ENCODE measurements at places on chromosomes 12 and 14.

DNA sequence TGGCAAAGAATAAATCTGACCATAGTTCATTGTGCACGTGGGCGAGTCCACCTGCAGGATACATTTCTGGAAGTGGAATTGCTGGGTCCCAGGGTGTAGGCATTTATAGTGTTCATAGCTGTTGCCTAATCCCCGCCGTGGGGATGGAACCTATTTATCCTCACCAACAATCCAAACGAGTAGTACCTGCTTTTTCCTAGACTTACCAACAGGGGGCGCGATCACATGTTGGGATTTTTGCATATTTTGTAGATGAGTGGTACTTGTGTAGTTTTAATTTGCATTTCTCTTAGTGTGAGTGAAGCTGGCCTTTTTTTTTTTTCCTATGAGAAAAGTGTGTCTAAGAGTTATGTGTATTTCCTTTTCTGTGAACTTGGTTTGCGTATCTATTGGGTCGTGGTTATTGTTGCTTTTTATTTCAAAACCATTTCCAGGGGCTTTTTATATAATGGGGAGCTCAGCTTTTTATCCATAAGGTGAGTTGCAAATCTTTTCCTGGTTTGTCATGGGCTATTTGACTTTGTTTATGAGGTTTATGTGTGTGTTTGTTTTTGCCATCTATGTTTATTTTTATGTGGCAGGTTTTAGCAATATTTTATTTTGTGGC lies 67.2 kb downstream of the CCDC92 start:
- DNase-seq = peak; percentile 63

DNA sequence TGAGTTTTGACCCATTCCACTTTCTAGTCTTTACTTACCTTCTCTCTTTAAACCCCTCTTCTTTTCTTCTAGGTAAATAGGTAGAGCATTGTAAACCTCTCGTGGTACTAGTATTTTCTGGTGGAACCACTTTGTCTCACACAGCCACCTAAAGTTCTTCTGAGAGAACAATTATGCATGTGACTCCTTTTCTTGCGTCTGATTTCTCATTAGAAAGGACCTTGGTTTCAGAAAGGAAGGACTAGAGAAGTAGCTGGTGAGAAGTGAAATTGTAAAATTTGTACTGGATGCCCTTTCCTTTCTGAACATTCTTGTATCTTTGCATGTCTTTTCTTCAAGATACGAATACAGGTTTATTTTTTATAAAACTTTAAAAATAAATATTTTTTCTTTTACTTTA lies 99.0 kb downstream of the NUBPL start:
- DNase-seq = no peak

DNA sequence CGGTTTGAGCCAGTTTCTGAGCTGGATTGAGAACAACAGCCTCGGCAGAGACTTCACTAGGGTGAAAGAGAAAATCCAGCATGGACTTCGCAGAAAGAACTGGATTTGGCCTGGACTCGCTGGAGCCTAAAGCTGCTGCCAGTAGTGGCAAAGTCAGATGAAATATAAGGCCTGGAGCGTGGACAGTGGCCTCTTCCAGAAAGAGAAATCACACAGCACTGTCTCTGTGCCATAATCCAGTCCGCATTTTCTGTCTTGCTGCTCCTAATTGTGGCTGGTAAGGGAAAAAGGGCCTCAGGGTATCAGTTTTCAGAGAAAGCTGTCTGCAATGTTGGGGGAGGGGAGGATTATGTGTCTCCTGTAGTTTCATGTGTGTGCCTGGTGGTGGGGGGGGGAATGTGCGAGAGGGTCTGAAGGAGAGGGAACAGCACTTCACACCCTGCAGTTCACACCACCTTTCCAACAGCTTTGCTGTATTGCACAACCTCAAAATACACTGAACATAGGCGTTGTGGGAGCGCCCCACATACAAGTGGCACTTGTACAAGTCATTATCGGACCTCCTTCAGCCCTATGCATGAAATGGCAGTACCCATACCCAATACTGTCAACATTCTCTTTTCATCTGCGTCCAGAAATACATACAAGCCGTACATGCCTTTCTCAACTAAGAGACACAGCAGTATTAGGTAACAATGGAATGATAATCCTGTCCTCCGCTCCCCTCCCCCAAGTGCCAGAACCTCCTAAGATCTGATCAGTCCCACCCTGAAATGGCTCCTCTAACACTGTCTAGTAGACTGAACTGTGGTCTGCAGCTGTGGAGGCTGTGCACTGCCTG lies 107.5 kb upstream of the ATF7IP start:
- DNase-seq = peak; percentile 100

GRCh38 chr12:15547691-15548090 lies 225.4 kb downstream of the PTPRO start:
- no peak for DNase-seq

GRCh38 chr12:132018193-132018916 lies 68.6 kb downstream of the EP400 start:
- DNase-seq = peak; percentile 9

Measured in DMS53 (cell line).